Stimulated activated CD8-positive, alpha-beta memory T cell treated with anti-CD3 and anti-CD28 coated beads, Interleukin-4, amount 100 ng/mL, for 1 hour (primary cell): ENCODE measurements at places on chromosomes 5 and 9.

DNA sequence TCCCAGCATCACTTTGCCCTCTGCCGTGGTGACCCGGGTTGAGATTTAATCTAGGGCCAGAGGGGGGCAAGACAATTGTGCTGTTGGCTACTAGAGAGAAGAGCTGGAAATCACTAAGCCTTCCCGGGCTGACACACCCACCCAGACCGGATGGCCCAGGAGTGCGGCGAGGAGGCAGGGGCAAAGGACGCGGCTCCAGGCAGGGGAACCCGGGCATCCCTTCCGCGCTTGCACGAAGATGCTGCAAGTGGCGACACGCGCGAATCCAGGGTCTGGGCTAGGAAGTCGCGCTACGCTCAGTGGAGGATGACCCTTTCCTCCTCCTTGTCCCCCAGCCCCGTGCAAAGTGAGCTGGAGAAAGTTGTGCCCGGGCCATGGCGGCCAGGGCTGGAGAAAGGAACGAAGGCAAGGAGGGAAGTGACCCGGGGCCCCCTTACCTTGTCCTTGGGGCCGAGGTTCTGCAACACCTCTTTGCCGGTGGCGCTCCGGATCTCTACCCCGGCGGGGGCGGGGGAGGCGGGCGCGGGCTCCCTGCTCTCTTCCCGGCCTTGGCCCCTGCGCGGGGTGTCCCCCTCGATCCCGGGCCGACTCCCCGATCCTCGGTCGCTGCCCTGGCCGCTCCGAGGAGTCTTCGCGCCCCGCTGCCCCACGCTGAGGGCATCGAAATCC, 693 bp downstream of the DPYSL3 start:
- no peak for DNase-seq

GRCh38 chr9:98993570-98993945, 49.9 kb downstream of the COL15A1 start:
- DNase-seq: no peak

DNA sequence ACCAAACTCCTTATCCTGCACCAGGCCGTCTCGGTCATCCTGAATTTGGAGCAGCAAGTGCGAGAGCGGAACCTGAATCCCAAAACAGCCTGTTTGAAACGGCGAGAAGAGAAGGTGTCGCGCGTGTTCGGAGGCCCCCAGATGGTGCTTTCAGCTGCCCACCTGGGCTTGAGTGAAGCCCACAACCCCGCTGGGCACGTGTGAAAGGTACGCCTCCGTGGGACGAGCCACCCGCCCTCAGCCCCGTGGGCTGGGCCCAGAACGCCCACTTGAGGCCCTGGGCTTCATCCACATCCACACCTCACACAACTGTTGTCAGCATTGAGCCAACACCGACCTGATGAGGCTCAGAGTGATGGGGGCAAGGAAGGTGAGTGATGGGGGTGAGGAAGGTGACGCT, 72.8 kb downstream of the INSL6 start:
- no peak for DNase-seq

GRCh38 chr9:116317503-116317902, 163.9 kb downstream of the PAPPA start:
- no peak for DNase-seq

DNA sequence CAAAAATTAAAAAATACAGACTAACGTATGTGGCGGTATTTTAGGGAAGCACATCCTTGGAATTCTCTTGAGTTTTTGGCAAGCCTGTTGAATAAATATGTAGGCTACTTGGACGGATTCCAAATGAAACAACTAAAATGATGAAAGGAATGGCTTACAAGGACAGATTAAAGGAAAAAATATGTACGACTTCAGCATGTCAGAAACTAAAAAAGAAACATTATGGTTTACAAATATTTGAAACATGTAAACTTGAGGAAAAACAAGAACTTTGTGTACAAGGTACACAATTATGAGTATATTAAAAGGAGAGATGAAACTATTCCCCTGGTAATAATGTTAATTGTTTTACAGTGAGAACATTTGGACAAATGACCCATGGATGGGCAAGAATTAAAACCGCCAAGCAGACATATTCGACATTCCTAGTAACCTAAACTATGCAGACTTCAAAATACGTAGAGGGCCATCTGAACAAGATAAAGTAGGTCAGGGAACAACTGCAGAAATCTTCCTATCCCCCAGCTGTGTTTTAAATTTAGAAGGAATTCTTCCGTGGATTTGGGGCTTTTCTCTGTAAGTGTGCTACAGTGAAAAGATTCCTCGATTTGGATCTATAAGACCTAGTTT, 12.5 kb downstream of the EDIL3 start:
- no peak for DNase-seq

- DNase-seq: no peak
These were observed 145.5 kb upstream of the MAP1B start for GRCh38 chr5:71961786-71962185.

DNA sequence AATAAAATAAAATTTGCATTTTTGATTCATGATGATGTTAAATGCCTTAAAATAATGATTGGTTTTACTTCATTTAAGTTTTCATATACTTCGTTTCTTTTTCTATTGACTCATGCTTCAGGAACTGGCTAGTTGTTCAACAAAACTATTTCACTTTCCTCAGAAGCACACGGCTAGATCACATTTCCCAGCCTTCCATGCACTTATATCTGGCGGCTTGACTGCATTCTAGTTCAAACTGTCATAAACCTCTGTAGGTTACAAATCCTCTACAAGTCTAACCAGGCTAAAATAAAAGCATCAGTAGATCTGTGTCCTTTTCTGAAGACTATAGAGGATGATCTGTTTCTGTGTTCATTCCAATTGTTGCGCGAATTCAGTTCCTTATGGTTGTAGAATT, 46.3 kb upstream of the CNTLN start:
- no peak for DNase-seq

DNA sequence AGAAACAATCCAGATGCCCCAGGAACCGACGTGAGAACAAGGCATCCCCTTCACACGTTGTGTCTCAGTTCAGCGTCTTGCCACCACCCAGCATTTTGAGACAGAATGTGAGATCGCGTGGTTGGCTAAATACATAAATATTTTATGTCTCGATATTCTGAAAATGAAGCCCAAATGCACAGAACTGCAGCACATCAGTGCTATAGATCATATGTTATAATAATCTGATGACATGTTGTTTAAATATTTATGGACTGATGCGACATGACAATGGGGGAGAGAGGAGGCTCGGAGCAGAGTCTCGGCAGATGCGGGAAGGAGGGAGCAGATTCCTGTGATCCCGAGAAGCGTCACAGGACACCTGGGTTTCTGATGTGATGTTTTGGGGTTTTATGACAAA, 10.9 kb downstream of the NEK6 start:
- no peak for DNase-seq

- DNase-seq: no peak
These were observed 449.6 kb upstream of the CHD1 start for GRCh38 chr5:99378443-99378842.

DNA sequence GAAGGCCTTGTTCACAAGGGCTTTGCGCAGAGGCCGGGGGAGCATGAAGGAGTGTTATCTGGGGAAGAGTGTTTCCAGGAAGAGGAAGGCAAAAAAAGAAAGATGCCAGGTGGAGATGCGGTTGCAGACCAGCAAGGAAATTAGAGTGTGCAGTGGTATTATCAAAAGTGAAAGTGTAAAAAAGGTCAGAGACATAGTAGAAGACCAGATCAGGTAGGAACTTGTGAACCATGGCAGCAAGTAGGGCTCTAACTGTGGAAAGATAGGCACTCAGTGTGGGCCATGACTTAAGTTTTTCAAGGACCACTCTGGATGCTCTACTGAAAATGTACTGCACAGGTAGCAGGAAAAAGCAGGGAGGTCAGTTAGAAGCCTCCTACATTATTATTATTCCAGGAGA, 90.1 kb upstream of the SPOCK1 start:
- DNase-seq: no peak

DNA sequence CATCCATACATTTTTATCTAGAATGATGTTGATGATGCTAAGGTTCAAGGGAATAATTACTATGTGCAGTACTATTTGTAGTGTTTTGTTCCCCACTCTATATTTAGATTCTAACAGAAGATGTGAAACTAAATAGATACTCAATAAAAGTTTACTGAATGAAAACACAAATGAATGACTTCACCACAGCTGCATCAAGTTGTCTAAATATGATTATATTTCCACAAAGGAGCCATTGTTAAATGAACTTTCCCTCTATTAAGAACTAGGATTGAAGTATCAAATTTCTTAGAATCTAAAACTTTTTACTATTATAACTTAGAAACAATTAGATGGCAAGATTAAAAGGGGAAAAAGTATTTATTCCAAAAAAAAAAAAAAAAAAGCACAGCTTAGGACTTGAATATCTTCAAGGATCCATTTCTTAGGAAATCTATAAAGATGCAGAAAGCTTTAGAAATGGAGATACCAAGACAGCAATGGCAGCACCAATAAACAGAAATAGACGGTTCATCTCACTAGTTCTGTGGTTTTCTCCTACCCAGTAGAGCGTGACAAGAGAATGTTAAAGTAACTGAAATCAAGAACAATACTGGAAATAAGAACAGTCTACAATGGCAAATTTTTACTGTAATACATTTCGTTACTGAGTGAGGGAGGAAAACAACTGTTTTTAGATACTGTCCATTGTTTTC, 347.6 kb downstream of the EBF1 start:
- no peak for DNase-seq

DNA sequence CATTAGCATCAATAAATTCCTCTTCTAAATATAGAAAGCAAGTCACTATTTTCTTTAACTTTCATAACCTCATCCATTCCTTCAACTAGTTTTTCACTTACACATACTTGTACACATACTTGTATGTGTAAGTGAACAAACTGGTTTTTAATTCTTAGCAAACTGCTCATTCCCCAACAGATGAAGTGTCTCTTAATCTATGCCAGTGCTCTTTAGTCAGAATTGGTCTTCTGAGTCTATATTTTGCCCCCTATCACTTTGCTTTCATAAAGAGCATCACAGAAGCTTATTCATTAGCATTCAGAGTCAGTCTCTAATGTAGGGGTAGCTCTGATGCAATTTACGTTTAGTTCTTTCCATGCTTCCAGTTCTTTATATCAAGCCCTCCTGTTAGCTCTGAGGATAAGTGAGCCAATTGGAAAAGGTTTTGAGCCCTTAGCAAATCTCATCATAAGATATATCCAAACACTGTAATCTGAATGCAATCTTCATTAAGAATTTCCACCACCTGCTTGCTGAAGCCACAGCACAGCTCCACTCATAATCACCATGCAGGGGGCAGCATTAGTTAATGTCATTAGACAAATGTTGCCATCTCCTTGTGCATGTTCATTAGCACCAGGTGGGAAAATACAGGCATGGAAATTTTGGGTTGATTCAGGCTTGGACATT, 178.5 kb upstream of the SLC24A2 start:
- DNase-seq: no peak

- DNase-seq: no peak
These were observed 65.6 kb downstream of the SPOCK1 start for GRCh38 chr5:137433539-137433938.

DNA sequence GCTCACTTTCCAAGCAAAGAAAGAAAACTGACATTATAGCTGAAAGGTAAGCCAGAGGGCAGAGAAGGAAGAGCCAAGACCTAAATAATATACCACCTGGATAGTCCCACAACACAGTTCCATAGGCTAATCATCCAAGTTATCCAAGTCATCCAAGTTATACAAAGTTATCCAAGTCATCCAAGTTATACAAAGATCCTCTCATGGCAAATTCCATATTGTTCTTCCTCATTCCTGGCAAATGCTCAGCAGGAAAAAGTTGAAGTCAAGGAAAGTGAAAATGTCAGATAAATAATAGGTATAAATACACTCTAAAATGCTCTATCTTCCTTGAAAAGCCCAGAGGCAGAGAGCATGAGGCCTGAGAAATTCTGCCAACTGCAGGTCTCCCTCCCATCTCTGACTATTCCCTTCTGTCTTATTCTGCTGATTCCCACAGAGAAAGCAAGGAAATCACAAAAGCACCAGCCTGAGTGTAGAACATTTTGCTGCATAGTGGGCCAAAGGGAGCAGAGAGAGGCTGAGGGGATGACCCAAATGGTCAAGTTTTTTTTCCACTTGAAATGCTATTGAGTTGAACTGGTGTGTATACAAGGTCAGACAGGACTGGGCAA, 12.5 kb downstream of the MCTP1 start:
- DNase-seq: no peak

GRCh38 chr5:178327446-178327845, 94.8 kb upstream of the PHYKPL start:
- no peak for DNase-seq

DNA sequence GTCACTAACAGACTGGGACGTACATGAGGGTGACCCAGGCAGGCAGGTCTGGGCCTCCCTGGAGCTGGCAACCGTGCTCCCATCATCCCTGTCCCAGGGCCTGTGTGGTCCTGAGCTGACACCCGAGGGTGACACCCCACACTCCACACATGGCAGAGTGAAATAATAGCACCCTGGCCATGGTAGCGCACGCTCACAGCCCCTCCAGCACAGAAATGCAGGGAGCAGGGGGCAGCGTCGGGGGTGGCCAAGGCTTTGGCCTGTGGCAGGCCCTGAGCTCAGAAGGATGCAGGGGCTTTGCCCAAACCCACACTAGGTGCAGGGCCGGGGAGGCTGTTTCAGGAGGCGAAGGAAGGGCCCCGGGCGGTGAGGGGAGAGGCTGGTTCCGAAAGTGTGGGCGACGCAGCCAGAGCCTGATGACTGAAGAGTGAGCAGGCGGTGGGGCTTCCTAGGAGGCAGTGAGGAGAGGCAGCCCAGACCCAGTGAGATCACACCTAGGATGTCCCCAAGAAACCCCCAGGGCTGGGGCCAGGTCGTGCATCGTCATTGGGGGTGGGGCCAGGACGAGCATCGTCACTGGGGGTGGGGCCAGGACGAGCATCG, 12.9 kb downstream of the OR2V2 start:
- DNase-seq: no peak

DNA sequence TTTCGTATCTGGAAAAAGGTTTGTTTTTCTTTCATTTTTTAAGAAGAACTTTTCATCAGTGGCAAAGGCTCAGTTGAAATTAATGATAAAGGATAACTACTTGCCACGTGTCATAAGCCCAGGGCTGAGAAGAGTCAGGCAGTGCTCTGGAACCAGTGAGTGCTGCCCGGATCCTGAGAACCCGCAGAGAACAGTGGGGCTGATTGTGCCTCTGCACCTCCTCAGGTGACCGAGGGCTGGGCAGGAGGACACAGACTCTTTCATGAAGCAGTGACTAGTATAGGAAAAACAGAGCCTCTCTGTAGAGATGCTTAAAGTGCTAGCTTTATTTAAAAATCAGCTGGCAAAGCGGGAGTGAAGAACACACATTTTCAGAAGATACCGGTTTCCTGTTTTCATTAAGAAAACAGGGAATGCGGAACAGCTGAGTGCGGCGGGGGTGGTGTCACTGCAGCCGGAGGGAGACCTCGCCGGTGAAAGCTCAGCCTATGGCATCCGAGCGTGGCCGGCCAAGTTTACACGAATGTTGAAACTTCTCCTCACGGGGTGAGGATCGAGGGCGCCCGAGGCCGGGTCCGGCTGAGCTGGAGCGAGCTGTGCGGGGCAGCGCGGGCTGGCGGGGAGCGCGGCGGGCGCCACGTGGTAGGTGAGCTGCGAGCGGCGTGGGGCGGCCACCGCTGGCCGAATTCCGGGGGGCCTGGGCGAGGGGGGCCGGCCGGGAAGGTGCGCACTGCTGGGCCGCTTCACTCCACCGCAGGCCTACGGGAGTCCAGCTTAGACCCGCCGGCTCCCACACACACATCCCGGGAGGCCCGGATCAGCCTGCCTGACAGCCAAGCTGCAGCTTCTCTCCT, 134.7 kb upstream of the DMRT1 start:
- no peak for DNase-seq

GRCh38 chr5:51881901-51882300, 498.7 kb downstream of the ISL1 start:
- no peak for DNase-seq

GRCh38 chr9:79990536-79990935, 418.8 kb downstream of the TLE4 start:
- no peak for DNase-seq
